ENCODE measurements at places on chromosomes 6 and 20.

DNA sequence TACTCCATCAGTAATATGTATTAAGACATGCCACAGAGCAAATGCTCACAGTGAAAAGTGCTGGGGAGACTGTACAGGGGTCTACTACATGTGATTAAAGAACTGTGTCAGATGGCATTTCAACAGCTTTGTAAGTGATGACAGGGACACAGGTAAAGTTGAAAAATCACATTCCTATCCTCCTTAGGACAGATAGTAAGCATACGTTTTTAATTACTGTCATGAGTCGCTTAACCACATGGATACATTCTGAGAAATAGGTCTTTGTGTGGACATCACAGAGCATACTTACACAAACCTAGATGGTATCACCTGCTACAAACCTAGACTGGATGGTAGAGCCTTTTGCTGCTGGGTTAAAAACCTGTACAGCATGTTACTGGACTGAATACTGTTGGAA is 645.8 kb upstream of the AGPAT4 start:
- peak; percentile 55 for DNase-seq

- no peak for DNase-seq
Measured at GRCh38 chr6:109450801-109451200, 4.8 kb downstream of the MICAL1 start.

- DNase-seq, result no peak
Measured at GRCh38 chr6:136723780-136724179, 68.5 kb downstream of the MAP3K5 start.

DNA sequence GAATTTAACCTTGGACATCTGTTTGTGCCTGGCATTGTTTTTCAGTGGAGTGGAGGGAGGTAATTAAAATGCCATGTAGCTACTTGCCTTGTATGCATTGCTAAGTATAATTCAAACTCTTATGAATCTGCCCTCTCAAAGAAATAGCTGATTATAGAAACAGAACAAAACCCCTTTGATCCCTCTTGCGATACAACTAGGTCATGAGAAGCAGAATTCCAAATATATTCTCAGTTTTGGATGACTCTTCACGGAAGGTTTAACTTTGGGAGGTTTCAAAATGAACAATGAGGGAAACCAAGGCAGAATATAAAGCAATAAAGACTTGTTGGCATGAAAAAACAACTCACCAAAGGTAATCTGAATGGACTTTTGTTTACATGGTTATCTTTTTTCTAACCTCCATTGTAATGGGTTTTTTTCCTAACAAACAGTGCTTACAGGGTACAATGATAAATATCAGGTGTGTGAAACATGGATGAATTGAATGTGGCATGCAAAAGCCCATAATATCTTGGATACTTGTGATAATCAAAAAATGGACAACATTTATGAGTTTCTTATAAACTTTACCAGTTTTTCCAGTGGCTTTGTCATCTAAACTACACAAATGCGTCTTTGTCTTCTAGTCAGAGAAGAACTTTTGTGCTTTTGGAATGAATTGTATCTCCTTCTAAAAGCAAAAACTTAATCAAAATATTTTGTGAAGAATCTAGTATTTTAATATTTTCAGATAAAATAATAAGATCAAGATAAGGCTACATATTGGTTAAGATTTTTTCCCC is 15.7 kb upstream of the HEY2 start:
- DNase-seq, result no peak

DNA sequence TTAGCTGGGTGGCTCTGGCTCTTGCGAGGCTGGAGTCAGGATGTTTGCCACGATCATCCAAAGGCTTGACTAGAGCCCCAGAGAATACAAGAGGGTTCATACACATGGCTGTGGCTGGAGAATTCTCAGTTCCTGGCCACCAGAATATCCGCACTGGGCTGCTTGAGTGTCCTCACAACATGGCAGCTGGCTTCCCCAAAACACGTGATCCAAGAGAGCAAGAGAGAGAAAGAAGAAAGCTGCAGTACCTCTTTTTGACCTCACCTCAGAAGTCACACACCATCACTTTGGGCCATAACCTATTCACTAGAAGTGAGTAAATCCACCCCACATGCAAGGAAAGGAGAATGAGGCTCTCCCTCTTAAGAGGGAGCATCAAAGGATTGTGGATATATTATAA is 21.5 kb upstream of the BPIFB1 start:
- no peak for DNase-seq

DNA sequence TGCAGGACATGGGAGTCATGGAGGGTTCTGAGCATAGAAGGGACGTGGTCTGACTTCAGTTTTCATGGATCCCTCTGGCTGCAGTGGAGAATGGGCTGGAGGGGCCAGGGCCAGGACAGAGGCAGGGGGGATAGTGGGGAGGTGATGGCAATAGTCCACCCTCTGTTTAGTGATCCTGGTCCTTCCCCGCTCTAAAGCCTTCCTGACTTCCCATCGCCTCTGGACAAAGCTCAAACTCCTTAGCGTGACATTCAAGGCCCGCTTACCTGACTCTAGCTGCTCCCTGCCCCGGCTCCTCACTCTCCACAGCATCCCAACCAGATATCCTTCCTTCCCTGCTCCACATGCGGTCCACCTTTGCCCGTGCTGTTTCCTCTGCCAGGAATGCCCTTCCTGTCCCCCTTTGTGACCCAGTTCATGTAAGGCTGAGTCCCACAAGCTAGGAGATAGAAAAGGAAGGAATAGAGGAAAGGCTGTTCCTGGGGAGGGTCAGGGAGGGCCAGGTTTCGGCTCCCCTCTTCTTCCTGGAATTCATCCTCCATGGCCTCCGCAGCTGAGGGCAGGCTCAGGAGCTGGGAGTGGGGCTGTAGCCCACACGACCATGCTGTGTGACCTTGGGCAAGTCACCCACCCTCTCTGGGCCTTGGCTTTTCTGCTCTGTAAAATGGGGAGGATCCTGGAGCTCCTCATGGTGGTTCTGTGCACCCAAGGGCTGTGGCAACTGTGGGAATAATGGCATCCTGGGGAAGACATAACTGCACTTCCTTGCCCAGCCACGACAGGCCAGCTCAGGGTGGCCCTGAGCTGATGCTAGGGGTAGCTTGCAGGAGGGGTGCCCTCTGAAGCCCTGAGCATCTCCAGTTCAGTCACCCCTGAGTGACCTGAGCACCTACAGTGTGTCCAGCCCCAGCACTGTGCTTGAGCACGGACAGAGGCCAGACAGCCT is 116.1 kb downstream of the CEBPB start:
- DNase-seq, result no peak

DNA sequence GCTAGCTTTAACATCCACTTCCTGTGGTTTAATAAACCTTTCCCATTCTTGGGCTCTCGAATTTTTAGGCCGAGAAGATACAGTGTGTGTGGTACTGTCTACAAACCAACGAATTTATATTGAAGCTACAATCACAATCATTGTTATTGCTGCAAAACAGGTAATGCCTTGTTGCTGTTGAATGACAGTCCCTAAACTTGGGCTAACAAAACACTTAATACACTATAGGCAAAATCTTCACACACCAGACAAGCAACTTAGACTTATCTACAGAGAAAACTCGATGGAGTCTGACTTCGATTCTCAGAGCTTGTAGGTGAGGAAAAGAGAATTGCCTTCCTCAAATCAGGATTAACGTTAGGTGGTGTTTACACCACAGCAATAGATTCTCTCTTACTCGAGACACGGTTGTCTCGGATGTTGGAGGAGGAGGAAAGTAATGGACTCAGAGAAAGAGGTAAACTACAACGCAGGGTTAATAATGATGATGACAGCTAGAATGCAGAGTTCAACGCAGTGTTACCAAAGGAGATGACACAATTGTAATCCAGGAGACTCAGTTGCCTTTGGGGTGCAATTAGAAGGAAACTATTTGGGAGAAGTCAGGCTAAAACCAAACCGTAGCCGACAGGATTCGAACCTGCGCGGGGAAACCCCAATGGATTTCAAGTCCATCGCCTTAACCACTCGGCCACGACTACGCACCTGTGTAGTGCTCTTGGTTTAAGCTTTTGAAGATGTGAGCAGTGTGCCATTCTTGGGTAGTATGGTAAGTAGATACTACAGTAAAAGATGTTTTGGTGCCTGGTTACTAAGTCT is 32.5 kb upstream of the ZNF184 start:
- DNase-seq, result peak; percentile 62

DNA sequence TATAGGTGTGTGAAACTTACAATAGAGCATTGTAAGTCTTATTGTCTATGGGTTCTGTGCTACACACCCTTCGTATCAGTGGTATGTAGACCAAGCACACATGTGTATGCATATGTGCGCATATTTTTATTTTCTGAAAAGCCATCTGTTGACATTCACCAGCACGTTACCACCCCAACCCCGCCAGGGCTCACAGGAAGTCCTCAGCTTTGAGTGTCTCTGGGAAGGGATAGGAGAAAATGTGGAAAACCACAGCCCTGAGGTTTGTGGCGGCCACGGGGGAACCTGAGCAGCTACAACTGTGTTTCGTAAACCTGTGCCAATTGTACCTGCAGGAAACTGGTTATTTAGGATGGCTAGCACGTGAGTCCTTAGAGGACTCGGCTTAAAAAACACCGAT is 123.3 kb upstream of the PHACTR3 start:
- no peak for DNase-seq

DNA sequence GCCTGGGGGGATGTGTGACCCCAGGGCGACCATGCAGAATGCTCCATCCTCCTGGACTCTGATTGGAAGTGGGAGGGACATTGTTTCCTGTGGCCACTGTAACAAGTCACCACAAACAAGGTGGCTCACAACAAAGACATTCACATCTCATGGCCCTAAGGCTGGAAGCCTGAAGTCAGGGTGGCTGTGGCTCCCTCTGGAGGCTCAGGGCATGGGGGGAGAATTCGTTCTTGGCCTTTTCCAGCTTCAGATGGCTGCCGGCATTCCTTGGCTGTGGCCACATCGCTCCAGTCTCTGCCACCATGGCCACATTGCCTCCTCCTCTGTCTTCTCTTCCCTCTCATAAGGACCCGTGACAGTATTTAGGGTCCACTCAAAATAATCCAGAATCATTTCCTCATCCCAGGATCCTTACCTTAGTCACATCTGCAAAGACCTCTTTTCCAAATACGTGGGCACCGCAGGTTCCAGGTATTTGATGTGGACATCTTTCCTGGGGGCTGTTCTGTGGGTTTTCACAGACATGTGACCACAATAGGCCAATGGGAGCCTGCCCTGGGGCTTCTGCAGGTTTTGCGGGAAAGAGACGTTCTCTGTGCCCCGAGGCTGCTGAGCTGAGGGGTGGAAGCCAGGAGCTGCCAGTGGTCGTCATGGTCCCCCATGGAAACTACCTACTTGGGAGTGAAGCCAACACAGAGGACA is 249.3 kb downstream of the PREX1 start:
- no peak for DNase-seq

- no peak for DNase-seq
Measured at GRCh38 chr6:103680116-103680515, 1179.6 kb downstream of the HACE1 start.

DNA sequence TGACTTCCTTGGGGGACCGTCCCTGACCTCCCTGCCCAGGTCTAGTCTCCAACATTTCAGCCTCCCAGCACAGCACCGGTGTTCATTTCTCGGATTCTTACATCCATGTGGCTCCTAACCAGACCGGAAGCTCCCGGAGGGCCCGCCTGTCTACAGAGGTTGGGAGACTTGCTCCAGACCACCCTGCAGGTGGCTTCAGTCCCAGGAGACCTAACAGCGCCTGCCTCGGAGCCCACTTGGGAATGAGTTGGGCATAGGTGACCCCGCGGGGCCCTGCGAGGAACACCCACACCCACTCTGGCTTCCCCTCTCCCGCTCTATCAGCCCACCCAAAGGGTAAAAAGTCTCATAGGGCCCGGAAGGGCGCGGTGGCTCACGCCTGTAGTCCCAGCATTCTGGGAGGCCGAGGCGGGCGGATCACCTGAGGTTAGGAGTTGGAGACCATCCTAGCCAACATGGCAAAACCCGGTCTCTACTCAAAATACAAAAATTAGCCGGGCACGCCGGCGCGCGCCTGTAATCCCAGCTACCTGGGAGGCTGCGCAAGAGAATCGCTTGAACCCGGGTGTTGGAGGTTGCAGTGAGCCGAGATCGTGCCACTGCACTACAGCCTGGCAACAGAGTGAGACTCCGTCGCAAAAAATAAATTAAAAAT is 5.4 kb downstream of the DPPA5 start:
- DNase-seq, result no peak

- peak; percentile 67 for DNase-seq
Measured at GRCh38 chr20:49575551-49576060, 7.7 kb upstream of the PTGIS start.

DNA sequence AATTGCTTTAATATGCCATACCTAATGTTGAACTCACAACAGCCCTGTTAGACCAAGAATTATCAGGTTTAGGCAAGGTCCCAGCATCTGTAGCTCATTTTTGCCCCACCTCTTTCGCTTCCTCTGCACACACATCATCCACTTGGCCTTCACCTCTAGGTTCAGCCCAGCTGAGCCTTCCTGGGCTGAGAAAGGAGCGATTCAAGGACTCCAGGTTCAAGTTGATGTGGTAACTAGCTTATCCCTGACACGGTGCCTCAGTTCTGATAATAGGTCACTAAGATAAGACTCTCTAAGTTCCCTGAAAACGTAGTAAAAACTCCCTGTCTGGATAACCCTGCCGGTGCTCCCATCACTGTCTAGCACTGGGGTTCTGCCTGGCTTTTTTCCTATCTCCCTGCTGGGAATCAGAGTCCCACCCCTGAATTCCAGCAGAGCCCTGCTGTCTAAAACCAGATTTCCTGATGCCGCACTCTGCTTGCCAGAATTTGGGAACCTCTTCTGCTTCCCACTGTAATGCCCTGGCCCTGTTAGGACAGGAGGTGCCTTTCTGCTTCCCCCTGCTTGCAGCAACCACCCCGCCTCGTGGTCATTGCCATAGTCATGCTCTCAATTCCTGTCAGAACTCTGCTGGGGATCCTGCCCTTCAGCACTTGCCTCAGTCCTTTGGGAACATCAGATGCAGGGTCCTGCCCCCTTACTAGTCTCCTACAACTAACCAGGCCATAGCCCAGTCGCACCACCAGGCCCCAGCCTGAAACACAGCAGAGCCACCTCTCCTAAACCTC is 47.6 kb downstream of the ALDH8A1 start:
- no peak for DNase-seq

GRCh38 chr20:61629602-61630390 is 377.7 kb downstream of the CDH4 start:
- DNase-seq, result no peak

DNA sequence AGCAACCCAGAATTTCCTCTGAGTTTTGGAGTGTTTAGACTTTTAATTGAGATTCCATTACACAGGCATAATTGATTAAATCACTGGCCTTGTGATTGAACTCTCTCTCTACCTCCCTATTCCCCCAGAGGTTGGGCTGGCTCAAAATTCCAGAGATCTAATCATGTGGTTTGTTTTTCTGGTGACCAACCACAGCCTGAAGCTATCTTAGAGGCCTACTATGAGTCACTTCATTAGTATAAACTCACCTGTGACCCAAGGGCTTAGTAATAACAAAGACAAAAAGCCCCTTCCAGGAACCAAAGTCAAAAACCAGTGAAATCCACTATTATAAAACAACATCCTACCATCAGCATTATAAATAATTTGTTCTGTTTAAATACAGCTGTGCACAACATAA is 992.5 kb upstream of the CITED2 start:
- peak; percentile 73 for DNase-seq

Data from fibroblast of upper back skin (primary cell).